ENCODE measurements at places on chromosomes 16 and 17.

GRCh38 chr17:5429191-5429887 lies 9.4 kb downstream of the RPAIN start:
- no peak for DNase-seq

- no peak for DNase-seq
Observed at GRCh38 chr17:48621410-48622392, 4.5 kb downstream of the HOXB9 start.

DNA sequence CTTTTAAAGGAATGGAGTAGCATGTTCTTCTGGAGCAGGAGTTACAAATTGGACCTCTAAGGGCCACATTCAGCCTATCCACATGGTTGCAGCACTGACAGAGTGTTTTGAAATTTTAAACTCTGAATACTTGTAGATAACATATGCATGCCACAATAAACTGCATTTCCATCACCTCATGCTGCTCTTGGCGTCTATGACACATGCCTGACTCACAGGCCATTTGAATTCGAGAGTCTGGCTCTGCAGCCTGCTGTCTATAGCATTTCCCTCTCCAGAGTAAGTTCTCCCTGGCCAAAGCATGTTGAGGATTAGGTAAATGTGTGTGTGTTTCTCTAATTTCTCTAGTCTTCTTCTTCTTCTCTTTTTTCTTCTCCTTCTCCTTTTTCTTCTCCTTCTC lies 28.7 kb upstream of the MYOCD start:
- DNase-seq: no peak

DNA sequence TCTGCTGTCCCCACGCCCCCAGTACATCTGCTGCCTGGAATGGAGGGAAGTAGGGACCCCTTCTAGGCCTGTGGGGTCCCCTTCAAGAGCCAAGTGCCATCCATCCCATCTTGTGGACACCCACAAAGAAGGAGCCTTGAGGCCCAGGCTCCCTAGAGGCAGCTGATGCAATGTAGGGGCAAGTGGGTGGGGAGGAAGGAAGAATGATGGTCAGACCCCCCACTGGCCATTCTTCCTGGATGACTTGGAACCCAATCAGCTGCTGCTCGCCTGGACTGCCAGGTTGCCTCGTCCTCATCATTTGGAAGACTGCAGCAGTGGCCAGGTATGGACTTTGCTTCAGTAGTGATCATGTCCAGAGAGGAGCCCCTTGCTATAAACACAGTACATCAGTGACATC lies 48.9 kb downstream of the SMPD3 start:
- DNase-seq: no peak

DNA sequence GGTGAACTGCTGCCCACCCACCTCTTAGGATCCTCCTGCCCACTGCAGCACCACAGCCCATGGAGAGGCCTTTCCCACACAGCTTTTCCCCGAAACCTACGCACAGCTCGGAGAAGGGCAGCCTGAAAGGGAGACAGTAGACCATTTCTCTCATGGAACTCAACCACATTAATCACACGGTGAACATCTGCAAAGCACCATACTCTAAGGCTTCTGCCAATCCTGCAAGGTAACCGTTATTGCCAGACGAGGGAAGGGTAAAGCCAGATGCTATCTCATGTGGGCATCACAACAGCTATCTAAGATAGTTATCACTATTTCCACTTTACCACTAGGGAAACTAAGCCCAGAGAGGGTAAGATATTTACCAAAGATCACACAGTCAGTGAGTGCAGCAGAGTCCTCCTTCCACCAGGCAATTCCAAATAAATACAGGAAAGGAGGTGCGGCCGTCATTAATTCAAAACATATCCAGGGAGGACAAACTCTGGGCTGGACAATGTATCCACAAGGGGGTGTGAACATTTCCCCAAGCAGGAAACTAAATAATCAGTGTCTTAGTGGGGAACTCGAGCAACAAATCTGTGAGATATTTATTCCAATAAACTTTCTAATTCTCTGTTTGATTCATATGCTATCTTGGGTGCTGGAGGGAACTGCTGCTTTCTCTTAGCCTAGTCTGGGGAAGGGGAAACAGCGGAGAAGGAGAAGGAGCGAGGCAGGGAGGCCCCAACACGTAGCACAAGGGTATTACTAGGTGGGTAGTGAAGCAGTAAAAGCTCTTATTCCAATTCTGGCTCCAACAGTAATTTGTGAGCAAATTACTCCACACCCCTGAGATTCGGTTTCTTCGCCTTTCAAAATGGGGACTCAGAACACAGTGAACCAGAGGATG lies 723 bp downstream of the TMEM186 start:
- DNase-seq: no peak

GRCh38 chr17:83132251-83133081 lies 53.1 kb downstream of the METRNL start:
- DNase-seq: no peak

DNA sequence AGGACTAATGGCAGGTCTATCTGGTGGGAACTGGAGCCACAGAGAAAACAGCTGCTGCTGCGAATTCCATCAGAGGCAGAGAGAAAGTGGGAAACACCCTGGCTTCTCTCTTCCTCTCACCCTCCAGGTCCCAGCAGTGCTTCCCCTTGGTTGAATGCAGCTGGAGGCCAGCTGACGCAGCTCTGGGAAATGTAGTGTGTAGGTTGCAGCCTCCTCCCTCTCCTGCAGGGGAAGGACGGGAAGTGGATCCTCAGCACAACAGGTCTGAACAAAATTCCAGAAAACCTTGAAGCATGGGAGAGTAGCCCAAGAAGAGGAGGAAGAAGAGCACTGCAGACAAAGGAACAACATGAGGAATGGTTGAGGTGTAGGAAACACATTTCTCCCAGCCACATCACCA lies 67.8 kb upstream of the MMP2 start:
- DNase-seq: no peak

DNA sequence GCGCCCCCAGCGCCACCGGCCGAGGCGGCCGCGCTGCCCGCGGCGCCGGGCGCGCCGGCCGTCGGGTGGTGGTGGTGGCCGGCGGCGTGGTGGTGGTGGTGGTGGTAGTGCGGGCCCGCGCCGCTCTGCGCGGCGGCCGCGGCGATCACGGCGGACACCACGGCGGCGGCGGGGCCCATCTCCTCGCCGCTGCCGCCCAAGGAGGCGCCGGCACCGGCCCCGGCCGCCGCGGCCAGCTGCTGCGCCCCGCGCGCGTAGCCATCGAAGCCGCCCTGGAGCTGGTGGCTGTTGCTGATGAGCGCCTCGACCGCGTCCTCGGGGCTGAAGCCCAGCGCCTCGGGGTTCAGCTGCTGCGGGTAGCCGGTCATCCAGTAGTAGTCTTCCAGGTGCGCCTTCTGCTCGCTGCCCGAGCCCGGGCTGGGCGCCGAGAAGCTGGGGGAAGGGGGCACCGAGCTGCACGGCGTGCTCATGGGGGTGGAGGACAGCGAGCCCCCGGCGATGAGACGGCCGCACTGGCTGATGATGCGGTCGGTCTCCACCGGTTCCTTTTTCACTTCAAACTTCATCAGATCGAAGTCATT lies 1.2 kb downstream of the MAF start:
- DNase-seq: peak; percentile 72

DNA sequence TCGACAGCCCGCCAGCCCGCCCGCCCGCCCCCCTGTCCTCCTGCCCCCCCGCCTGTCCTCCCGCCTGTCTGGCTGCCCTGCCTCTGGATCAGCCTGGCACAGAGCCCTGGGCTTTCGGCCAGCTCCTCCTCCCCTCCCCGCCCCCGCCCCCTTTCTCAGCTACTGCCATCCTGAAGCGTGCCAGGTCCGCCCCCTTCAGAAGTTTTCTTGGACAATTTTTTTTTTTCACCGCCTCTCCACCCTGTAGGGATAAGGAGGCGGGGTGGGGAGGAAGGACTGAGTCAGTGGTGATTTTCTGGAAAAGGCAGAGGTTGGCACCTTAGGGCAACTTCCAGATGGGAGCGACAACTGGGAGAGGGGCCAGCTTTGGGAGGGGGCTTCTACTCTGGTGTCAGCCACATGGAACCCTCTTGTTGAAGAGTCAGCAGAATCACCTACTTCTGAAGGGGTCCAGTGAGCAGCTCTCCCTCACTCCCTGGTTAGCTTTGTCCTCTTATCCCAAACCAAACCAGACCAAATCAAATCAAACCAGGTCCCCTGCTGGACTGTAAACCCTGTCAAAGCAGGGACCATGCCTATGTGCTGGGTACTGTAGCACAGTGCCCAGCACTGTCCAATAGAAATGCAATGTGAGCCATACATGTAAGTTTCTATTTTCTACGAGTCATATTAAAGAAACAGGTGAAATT lies 19.7 kb downstream of the IGF2BP1 start:
- no peak for DNase-seq

DNA sequence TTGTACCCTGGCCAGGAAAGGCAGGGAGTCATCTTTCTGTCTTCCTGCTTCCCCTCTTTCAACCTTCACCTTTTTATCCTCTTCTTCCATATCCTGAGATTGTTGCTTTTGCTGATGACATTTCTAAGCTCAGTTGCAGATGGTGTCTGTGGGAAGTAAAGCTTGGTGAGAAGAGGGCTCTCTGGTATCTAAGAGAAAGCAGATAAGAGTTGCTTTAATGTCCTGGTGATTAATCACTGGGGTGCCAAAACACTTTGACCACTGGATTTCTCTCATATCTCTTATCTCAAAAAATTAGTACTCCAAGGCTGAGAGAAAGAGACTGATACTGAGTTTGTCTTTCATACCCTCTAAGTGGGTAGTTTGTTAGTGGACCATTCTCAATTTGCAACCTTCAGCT lies 71.3 kb downstream of the NEUROD2 start:
- DNase-seq: no peak

DNA sequence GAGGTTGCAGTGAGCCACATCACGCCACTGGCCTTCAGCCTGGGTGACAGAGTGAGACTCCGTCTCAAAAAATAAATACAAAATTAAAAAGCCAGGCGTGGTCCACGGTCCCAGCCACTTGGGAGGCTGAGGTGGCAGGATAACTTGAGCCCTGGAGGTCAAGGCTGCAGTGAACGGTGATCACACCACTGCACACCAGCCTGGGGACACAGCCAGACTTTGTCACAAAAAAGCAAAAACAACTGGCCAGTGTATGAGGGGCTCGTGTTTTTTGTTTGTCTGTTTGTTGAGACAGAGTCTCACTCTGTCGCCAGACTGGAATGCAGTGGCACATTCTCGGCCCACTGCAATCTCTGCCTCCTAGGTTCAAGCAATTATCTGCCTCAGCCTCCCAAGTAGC lies 1.2 kb upstream of the UBB start:
- no peak for DNase-seq

DNA sequence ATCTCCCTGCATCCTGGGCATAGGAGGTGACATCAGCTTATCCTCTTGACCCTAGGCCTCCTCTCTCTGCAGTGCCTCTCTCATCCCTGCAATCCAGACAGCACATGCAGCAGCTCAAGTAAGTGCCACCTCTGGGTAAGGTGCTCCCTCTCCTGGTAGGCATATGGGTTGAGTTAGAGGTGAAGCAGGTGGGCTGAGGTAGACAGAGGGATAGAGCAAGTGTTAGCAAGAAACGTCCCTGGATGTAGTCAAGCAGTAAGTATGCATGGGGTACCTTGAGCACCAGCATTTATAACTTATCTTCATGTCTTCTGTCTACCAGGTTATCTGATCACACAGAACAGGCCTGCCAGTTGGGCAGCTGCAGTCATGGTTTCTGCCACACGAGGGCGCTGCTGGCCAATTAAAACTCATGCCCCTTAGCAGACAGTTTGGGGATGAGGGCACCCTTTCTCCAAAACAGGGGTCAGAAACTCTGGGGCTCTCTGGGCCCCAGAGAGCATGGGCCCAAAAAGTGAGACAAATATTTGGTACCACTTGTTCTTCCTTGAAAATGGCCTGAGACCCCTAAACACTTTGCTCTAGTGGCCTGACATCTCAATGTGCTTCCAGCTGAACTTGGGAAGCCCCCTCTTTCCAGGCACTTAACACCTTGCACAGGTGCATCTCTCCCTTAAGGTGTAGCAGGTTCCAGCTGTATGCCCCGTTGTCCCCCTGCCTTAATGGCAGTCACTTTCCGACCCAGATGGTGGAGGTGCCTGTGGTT lies 59.8 kb downstream of the NEUROD2 start:
- DNase-seq: peak; percentile 62

GRCh38 chr16:85395207-85395912 lies 217.8 kb upstream of the GSE1 start:
- peak; percentile 84 for DNase-seq

- no peak for DNase-seq
Observed at GRCh38 chr17:80360396-80360795, 54.6 kb upstream of the ENDOV start.

DNA sequence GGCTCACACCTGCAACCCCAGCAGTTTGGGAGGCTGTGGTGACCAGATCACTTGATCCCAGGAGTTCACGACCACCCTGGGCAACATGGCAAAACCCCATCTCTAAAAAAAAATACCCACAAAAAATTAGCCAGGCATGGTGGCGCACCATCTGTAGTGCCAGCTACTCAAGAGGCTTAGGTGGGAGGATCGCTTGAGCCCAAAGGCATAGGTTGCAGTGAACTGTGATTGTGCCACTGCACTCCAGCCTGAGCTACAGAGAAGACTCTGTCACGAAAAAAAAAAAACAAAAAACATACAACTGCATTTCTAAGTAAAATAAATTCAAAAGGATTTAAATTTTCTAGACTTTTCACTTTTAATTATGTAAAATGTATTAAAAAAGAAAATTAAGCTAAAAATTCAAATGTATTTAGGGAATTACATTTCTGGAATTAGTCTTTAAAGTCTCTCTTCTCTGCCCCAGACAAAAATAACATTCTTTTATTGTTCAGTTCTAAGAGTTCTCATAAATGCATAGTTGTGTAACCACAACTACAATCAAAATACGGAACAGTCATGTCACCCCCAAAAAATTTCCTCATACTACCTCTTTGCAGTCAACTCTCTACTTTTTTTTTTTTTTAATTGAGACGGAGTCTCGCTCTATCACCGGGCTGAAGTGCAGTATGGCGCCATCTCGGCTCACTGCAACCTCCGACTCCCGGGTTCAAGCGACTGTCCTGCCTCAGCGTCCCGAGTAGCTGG lies 14.1 kb downstream of the FAM222B start:
- DNase-seq: no peak

- no peak for DNase-seq
Observed at GRCh38 chr16:28053461-28053860, 10.1 kb downstream of the GSG1L start.

DNA sequence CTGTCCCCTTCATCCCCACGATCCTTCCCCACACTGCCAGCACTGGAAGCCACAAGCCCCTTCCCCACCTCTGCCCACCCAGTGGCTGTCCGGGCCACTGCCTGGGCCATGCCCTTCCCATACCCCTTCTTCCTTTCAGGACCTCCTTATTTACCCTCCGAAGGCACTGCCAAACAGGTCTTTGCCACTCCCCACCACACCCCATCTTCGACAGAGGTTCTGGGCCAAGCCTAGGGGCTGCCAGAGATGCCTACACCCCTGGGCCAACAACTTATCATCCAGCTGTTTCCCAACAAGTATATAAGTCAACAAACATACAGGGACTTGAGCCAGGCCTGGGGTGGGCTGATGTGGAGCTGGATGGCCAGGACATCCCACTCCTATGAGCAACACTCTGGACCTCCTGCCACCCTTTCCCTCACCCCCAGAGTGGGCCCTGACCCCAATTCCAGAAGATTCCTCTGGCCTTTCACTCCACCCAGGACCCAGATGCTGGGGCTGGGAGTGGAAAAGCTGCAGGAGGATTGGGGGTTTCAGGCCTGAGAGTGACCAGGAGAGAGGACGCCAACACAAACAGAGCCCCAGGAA lies 1.5 kb upstream of the PPP1R1B start:
- no peak for DNase-seq

All from psoas muscle (tissue), 8 donors.